Fibroblast of lung (primary cell): ENCODE measurements at places on chromosomes 6 and 20.
A peak's percentile ranks its signal among the peaks of the same experiment; 100 is the strongest.

DNA sequence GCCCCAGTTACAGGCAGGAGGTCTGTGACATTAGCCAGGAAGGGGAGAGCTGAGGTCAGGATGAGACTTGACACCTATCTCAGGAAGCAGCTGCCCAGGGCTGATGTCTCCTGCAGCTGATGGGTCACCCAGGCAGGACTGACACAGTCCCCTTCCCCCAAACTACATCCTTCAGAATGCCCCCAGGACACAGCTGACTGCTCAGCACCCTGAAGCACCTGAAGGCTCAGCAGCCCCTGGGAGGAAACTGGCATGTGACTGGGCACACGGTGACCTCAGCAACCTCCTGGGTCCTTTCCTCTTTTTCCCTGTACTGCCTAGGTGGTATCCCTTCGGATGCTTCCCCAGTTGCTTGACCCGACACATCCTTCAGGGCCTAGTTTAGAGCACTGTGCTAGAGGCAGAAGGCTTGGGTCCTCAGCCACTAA lies 1.9 kb downstream of the SDC4 start:
- DNase-seq: no peak

GRCh38 chr6:158708239-158708638 lies 58.4 kb downstream of the SYTL3 start:
- peak; percentile 85 for DNase-seq

GRCh38 chr6:90227673-90228072 lies 69.0 kb downstream of the BACH2 start:
- no peak for DNase-seq

DNA sequence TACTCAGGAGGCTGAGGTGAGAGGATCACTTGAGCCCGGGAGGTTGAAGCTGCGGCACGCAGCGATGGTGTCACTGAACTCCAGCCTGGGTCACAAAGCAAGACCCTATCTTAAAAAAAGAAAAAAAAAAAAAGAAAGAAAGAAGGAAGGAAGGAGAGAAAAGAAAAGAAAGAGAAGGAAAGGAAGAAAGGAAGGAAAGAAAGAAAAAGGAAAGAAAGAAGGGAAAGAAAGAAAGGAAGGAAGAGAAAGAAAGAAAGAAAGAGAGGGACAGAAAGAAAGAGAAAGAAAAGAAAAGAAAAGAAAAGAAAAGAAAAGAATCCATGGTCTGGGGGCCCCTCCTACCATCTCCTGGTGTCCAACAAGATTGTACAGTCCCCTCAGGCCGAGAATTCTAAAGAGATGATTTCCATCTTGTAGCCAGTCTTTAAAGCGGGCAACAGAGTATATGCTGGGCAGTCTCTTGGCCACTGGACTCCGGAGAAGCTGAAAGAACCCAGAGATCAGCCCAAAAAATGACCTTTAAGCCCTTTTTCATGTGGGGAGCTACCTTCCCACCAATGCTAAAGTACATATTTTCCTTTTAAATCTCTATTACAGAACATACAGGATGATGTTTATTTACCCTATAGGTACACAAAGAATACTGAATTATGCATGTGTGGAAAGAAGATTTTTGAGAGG lies 23.7 kb upstream of the RBL1 start:
- no peak for DNase-seq

DNA sequence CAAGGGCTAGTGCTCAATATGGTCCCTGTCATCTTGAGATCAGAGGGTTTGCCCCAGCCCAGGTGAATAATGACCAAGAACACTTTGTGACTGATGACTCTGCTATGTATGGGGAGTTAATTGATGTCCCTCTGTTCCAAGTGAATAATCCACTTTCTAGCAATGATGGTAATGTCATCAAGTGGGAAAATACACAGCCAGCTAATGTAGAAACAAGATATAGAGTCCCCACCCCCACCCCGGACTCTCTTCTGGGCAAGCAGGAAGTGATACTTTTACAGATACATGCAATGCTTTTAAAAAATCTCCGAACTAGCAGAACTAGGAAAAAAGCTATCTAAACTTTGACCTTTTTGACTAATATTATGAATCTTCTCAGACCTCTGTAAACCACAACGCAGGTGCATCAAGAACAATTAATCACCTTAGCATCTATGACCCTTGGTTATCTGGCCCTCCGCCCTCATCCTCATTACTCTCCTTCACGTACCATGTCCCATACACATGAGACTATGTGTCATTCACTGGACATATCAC lies 30.5 kb downstream of the CNR1 start:
- no peak for DNase-seq

DNA sequence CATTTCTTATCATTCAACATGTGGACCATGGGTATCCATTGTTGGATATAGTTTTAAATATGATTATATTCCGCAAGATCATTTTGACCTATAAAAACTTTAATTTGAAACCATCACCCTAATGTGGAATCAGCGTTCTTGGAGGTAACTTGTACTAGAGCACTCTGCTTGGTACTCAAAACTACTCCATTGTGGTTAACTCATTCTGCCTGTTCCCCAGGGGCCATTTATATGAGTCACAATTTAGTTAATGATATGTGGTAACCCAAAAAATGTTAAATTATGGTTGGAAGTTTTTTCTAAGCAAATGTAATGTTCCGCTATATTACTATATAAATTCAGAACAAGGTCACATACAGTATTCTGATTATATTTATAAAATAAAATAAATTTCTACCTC lies 109.3 kb downstream of the TRDN start:
- peak; percentile 6 for DNase-seq

- DNase-seq: peak; percentile 71
Measured at GRCh38 chr6:11366934-11367637, 134.6 kb upstream of the NEDD9 start.

- DNase-seq: no peak
Measured at GRCh38 chr6:46648869-46649492, 3.6 kb downstream of the CYP39A1 start.

- no peak for DNase-seq
Measured at GRCh38 chr6:45653117-45653883, 275.6 kb upstream of the SUPT3H start.

GRCh38 chr6:16591396-16592222 lies 169.7 kb downstream of the ATXN1 start:
- DNase-seq: no peak

- no peak for DNase-seq
Measured at GRCh38 chr6:12733876-12734275, 17.3 kb downstream of the PHACTR1 start.

- no peak for DNase-seq
Measured at GRCh38 chr20:49661560-49662329, 51.9 kb downstream of the B4GALT5 start.

DNA sequence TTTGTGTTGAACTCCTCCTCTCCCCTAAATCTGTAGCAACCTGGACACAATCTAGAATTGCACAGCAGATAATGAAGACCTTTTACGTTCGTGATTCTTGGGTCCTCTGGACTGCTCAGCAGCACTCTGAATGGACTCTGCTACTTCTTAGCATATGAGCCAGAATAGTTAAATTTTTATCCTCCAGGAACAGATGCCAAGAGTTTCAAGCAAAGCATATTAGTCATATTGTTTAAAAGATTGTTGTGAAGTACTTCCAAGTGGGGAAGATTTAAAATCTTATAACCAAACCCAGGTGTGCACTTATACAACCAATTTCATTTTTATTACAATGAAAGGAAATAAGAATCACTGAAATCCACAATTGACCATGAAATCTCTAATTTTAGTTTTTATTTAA lies 118.9 kb upstream of the EXOC2 start:
- DNase-seq: peak; percentile 14

DNA sequence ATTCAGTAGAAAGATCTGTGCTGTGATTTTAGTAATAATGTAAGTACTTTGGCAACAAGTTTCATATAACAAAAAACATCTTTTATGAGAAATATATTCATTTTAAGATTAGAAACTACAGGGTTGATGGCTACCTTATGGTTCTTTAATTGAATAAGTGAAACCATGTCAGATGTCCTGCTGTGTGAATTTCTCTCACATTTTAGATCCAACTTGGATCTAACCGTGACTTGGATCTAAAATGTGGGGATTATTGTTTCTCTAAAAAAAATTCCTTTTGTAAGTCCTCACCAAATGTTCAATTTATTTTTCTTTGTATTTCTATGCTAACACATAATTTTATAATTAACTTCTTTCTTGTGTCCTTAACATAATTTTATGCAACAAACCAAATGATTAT lies 30.4 kb downstream of the ZC2HC1B start:
- no peak for DNase-seq

GRCh38 chr6:111673532-111673931 lies 67.9 kb upstream of the TRAF3IP2 start:
- no peak for DNase-seq

GRCh38 chr20:46060975-46061374 lies 28.8 kb downstream of the NCOA5 start:
- DNase-seq: no peak

GRCh38 chr6:33677143-33677660 lies 34.3 kb downstream of the UQCC2 start:
- peak; percentile 18 for DNase-seq

GRCh38 chr6:81382852-81383251 lies 369.6 kb downstream of the TENT5A start:
- DNase-seq: no peak

DNA sequence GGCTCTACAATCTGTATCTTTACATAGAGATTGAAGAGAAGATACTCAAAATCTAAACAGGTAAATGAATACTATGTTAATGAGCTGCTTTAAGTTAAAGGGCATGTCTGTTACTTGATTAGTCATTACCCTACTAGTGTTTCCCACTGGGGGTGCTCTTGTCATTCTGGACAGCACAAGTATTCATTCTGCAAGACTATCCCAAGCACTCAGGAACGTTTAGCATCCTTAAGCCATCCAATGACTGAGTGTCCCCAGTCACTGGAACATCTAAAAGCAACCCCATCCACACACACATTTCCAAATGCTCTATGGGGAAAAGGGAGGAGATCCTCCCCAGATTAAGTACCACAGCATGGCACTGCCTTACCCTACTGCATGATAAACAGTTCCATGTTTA lies 25.7 kb downstream of the EZR start:
- peak; percentile 69 for DNase-seq

DNA sequence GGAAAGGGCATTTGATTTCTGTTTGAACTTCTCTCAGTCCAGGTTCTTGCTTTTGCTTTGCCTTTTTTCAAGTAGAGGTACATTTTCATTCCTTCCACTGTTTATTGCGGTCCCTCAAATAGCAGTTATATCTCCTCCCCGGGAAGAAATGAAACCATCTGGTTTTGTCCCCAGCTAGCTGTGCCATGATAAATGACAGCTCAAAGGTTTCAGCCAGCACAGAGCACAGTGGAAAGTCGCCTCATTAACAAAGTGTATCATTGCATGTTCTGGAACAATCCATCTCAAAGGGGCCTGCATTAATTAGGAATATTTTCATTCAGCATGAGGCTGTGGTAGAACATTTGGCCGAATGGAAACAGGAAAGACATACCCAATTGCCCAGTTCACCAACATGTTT lies 146.0 kb downstream of the EDN3 start:
- DNase-seq: no peak

GRCh38 chr6:139149383-139149782 lies 14.5 kb downstream of the HECA start:
- DNase-seq: peak; percentile 59

DNA sequence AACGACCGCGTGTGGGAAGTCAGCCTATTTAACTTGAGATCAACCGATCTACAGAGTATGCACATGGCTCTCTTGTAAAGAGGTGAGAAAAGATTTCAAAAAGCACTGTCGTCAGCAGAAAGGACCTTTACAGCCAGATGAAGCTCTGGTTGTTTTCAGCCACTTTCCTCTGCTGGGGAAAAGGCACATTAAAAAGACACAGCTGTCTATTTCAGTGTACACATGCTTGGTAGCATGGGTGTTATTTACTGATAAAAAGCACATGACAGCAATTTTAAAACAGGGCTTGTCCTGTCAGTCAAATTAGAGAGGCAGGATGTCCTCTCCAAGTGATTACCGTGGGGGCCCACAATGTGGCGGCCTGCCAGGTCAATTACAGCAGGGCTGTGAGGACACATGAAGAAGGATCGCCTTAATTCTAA lies 188.9 kb downstream of the PRKN start:
- DNase-seq: peak; percentile 30
